ENCODE measurements at places on chromosomes 6 and 20. TPM values are rescaled to one million over a fixed set of nuclear protein-coding genes. Genes with fewer than 3 reads are reported as not detected.

The SLC2A10 gene
- total RNA-seq: 23.8 TPM

The EYA4 gene
- 21.4 TPM for total RNA-seq

The EPB41L1 gene
- 42.8 TPM for total RNA-seq

GRCh38 chr6:13427316-13427715 lies 60.1 kb downstream of the GFOD1 start:
- peaks cover 7% of the 10 kb centered on the region for H3K27me3 ChIP-seq
- no peak for DNase-seq
- H3K4me1 ChIP-seq: peaks cover 20% of the 10 kb centered on the region
- H3K27ac ChIP-seq: no peak overlapping the region
- H3K36me3 ChIP-seq: no peaks in the 10 kb centered on the region

DNA sequence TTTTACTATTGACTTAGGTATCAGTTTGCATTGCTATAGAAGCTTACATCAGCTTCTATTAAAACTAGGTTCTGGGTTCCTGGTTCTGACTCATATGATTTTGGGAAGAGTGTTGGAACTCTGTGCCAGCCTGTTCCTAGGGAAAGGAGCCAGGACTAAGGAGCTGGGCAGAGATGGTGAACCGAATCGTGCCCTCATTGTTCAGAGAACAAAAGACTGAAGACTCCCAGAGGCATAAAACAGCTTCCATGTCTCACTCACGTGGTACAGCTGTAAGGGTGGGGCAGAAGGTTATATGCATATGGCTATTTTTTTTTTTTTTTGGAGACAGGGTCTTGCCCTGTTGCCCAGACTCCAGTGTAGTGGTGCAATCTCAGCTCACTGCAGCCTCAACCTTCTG lies 89.1 kb upstream of the THBS2 start:
- H3K36me3 ChIP-seq: no peaks in the 10 kb centered on the region
- H3K4me1 ChIP-seq: peaks cover 43% of the 10 kb centered on the region
- H3K27ac ChIP-seq: no peak overlapping the region
- DNase-seq: no peak

DNA sequence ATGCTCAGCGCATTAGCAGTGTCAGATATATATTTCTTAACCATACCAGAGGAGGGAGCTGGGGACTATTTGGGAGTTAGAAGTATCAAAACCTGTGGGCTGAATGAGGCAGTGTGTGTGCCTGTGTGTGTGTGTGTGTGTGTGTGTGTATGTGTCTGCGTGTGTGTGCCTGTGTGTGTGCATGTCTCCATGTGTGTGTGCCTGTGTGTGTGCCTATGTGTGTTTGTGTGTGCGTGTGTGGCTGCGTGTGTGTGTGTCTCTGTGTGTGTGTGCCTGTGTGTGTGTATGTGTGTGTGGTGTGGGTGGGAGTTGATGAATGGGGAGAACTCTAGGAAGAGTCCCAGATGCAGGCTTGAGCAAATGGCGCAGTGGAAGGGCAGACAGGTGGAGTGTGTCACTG lies 92.9 kb downstream of the PAX1 start:
- no peak overlapping the region for H3K4me3 ChIP-seq
- H3K4me1 ChIP-seq: no peaks in the 10 kb centered on the region
- H3K27ac ChIP-seq: no peak overlapping the region
- DNase-seq: no peak
- peaks cover 52% of the 10 kb centered on the region for H3K27me3 ChIP-seq
- no peaks in the 10 kb centered on the region for H3K36me3 ChIP-seq

- peak within 1 kb of the TSS; percentile 68 for H3K4me3 ChIP-seq
- peak; percentile 42 for DNase-seq
- H3K27me3 ChIP-seq: peaks cover 98% of the 10 kb centered on the region
- H3K4me1 ChIP-seq: peaks cover 20% of the 10 kb centered on the region
- H3K27ac ChIP-seq: no peak within 1 kb of the TSS
- H3K36me3 ChIP-seq: no peaks in the 10 kb centered on the region
These were observed at the start of gene VGLL2 for GRCh38 chr6:117265410-117266256. TSS of gene VGLL2 (plus strand) at chr6:117265558. CDS start at chr6:117265764, 206 bp downstream.

- H3K36me3 ChIP-seq: peaks cover 10% of the 10 kb centered on the region
- no peak overlapping the region for H3K4me3 ChIP-seq
- no peak overlapping the region for H3K27ac ChIP-seq
- peaks cover 24% of the 10 kb centered on the region for H3K4me1 ChIP-seq
- no peaks in the 10 kb centered on the region for H3K27me3 ChIP-seq
These were observed 8.9 kb upstream of the FBXO9 start for GRCh38 chr6:53056273-53056672.

GRCh38 chr20:20409331-20409730 lies 41.4 kb downstream of the INSM1 start:
- no peak for DNase-seq
- no peak overlapping the region for H3K27ac ChIP-seq
- H3K4me3 ChIP-seq: no peak overlapping the region
- H3K4me1 ChIP-seq: peaks cover 7% of the 10 kb centered on the region
- H3K27me3 ChIP-seq: no peaks in the 10 kb centered on the region
- no peaks in the 10 kb centered on the region for H3K36me3 ChIP-seq

- peaks cover 33% of the 10 kb centered on the region for H3K4me1 ChIP-seq
- peak overlapping the region; percentile 18 for H3K4me3 ChIP-seq
- no peaks in the 10 kb centered on the region for H3K36me3 ChIP-seq
- no peaks in the 10 kb centered on the region for H3K27me3 ChIP-seq
- no peak for DNase-seq
- peak overlapping the region; percentile 65 for H3K27ac ChIP-seq
These were observed 1.7 kb upstream of the MYO6 start for GRCh38 chr6:75747152-75747992.

DNA sequence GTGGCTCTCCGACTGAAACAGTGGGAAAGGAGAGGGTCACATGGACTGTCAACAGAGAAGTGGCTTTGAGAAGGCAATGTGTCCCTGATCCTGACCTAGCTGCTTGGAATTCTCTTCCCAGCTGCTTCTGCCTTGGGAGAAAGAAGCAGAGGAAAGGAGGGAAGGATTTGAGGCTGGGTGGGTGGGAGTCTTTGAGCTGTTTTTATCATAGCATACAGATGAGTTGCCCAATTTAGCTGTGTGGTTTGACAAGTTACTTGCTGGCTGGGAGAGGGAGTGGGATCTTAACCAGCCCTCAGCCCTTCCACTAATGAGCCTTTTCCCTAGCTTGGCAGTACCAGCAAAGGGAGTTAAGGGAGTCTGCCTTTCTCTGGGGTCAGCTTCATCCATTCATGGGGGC lies 51.1 kb upstream of the MYL9 start:
- DNase-seq: no peak
- H3K27me3 ChIP-seq: no peaks in the 10 kb centered on the region
- peaks cover 30% of the 10 kb centered on the region for H3K4me1 ChIP-seq
- H3K27ac ChIP-seq: peak overlapping the region; percentile 9
- peaks cover 2% of the 10 kb centered on the region for H3K36me3 ChIP-seq
- H3K4me3 ChIP-seq: no peak overlapping the region

GRCh38 chr6:117444600-117444999 lies 18.9 kb upstream of the ROS1 start:
- peaks cover 17% of the 10 kb centered on the region for H3K4me1 ChIP-seq
- no peaks in the 10 kb centered on the region for H3K27me3 ChIP-seq
- no peak overlapping the region for H3K27ac ChIP-seq
- no peak for DNase-seq
- no peaks in the 10 kb centered on the region for H3K36me3 ChIP-seq

DNA sequence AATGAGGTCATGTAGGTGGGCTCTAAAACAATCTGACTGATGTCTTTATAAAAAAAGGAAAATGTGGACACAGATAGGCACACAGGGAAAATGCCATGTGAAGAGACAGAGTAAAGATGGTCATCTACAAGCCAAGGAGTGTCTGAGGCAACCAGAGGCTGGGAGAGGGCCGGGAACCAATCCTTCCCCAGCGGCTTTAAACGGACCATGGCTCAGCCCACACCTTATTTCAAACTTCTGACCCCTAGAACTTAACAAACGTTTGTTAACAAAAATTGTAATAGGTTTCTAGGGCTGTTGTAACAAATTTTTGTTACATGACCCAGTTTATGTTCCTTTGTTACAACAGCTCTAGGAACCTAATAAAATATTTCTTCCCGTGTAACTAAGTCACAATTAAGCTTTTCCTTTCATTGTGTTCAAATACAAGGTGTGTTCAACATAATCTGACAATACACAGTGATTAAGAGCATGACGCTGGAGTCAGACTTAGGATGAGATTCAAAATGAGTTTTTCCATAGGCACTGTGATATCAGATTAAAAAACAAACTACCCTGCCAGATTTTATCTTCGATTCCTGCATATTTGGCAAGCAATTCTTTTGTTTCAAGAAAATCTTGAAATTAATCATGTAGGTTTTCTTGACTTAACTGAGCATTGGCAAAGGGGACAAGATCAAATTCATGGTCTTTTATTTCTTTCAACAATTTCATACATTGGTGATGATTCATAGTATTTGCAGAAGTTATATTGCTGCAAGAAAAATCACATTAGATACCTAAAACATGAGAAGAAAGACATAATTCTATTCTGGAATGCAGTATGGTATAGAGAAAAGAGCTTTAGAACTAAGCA lies 169.5 kb upstream of the RIPOR2 start:
- H3K27ac ChIP-seq: no peak overlapping the region
- H3K4me3 ChIP-seq: no peak overlapping the region
- DNase-seq: no peak
- peaks cover 12% of the 10 kb centered on the region for H3K27me3 ChIP-seq

GRCh38 chr6:7469696-7470095 lies 71.8 kb upstream of the DSP start:
- peaks cover 41% of the 10 kb centered on the region for H3K4me1 ChIP-seq
- H3K27me3 ChIP-seq: no peaks in the 10 kb centered on the region
- peak overlapping the region; percentile 1 for H3K27ac ChIP-seq
- DNase-seq: no peak
- H3K36me3 ChIP-seq: no peaks in the 10 kb centered on the region

GRCh38 chr6:151690768-151691562 lies 116.5 kb upstream of the ESR1 start:
- DNase-seq: no peak
- no peaks in the 10 kb centered on the region for H3K27me3 ChIP-seq
- no peaks in the 10 kb centered on the region for H3K4me1 ChIP-seq
- H3K4me3 ChIP-seq: no peak overlapping the region
- H3K27ac ChIP-seq: no peak overlapping the region
- no peaks in the 10 kb centered on the region for H3K36me3 ChIP-seq

GRCh38 chr20:38880952-38881735 lies 45.1 kb upstream of the FAM83D start:
- no peak overlapping the region for H3K27ac ChIP-seq
- DNase-seq: no peak
- peaks cover 40% of the 10 kb centered on the region for H3K27me3 ChIP-seq
- H3K4me3 ChIP-seq: no peak overlapping the region

DNA sequence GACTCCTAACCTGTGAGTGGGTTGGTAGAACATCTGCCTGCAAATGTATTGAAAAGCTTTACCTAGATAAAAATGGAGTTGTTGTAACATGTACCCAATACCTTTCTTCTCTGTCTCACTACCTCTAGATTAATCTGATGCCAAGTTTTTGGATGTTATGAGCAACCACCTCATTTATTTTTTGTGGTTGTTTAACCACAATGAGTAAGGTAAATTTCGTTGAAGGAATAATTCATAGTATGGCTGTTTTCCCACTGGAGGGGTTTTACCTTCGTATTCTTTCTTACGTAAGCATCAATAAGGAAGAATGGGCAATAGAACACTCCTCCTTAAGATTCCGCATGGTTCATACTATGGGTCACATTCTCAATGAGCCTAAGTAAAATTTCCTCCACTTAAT lies 165.4 kb downstream of the CDH26 start:
- H3K4me3 ChIP-seq: no peak overlapping the region
- peaks cover 59% of the 10 kb centered on the region for H3K27me3 ChIP-seq
- H3K36me3 ChIP-seq: no peaks in the 10 kb centered on the region
- no peak overlapping the region for H3K27ac ChIP-seq
